Astrocyte (in vitro differentiated cells and primary cell): ENCODE measurements at places on chromosomes 2 and 18. TPM values are rescaled to one million over a fixed set of nuclear protein-coding genes. Genes with fewer than 3 reads are reported as not detected.

DNA sequence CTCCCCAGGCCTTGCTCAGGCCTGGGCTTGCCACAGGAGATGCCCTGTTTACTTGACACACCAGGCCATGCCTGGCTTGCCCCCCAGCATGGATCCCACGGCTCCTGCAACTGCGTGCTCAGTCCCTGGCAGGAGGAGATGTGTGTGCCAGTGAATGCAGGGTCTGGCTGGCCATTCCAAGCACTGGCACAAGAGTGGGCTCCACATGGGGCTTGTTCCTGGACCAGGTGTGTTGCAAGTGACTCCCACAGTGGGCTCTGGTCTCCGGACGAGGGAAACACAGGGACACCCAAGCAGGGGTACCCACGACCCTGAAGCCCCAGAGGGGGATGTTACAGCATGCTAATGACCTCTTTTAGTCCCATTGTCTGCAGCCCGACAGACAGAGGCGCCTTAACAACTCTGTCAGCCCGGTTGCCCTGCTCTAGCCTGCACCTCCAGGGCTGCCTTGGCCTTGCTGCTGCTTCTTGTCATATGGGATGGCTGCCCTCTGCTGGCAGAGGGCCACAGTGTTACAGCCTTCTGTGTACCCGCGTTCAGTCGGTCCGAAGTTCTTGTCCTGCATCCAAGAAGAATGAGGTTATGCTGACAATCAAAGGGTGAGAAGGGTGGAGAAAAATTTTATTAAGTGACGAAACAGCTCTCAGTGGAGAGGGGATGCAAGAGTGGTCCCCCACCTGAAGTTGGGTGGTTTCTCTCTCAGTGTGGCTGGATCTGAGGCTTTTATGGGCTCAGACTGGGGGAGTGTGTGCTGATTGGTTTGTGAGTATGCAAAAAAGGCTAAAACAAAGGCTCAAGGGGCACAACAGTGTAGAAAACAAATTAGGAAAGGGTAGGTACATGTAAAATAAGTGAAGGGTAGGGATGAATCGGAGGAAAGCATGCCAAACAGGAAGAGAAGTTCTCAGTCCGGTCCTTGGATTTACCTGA is 180.4 kb downstream of the MBD5 start:
- no peak for DNase-seq

DNA sequence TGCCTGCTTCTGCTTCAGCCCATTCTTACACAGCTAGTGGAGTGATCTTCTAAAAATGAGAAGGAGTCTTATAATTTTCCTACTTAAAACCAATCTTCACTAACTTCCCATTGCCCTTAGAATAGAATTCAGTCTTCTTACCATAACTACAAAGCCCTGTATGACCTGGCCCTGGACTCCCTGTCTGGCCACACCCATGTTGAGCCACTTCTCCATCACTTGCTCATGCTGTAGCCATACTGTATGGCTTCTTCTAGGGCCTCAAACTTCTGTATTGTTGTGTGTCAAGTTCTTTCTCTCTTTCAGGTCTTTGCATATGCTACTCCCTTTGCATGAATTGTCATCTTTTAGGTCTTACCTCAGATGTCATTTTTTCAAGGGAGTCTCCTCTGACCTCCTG is 11.2 kb downstream of the DGUOK start:
- no peak for DNase-seq

DNA sequence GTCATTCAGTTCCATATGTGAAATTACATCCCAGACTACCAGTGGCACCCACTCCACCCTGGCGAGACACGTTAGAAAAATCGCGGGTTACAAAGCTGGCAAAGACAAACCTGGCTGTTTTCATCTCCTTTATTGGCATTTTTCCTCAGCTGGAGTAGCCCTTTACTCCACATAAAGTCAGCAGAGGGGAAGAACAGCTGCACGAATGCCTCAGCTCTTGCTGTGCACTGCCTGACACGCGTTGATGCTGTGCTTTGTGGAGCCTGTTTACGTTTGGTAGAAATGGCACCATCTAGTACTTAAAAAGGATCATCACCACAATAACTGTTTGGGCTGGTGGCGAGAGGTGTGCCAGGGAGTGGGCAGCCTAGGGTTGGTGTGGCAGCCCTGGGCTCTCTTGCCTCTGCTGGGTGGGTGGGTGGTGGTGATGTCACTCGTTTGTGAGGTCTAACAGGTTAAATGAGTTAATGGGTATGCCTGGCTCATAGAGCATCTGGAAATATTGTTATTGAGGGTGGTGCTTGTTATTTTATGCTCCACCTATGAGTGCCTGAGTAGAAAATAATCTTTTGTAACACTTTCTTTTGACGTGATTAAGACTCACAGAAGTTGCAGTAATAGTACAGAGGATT is 16.4 kb downstream of the FARP2 start:
- no peak for DNase-seq

DNA sequence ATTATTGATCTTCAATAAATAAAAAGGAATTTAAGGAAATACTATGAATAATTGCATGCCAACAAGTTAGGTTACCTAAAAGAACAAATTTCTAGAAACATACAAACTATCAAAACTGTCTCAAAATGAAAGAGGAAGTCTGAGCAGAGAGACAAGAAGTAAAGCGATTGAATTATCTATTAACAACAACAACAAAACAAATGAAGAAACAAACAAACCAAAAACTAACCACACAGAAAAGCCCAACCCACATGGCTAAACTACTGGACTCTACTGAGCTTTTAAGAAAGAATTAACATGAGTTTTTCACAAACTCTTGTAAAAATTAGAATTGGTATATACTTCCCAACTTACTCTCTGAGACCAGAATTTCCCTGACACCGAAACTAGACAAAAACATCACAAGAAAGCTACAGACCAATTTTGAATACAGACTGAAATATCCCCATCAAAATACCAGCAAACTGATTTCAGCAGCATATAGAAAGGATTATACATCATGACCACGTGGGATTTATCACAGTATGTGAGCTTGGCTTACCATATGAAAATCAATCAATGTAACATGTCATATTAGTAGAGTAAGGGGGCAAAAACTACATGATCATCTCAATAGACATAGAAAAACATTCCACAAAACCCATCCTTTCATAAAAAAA is 16.6 kb upstream of the GALNT1 start:
- DNase-seq, result no peak

- no peak for DNase-seq
Measured at GRCh38 chr2:124804014-124804940, 779.2 kb downstream of the CNTNAP5 start.

- DNase-seq, result no peak
Measured at GRCh38 chr18:79782566-79783308, 15.0 kb upstream of the KCNG2 start.

GRCh38 chr18:22309191-22309590 is 108.5 kb downstream of the CTAGE1 start:
- DNase-seq, result peak; percentile 84

- DNase-seq, result no peak
Measured at GRCh38 chr18:998936-999335, 94.3 kb downstream of the ADCYAP1 start.

DNA sequence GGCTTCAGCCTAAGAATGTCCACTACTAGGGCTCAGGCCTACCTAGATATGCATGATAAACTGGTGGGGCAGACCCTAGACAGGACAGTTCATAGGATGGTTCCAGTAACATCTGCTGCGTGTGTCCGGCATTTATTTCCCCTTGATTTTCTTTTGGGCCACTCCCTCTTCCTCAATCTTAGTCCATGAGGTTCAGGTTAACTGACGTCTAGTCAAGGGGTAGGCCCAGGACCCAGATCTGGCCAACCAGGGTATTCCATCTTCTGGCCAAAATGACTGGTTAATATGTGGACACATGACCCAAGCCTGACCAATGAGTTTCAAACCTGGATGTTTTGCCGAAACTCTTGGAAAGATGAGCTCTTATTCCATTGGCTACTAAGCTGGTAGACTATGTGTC is 15.2 kb downstream of the TMEM247 start:
- DNase-seq, result no peak

DNA sequence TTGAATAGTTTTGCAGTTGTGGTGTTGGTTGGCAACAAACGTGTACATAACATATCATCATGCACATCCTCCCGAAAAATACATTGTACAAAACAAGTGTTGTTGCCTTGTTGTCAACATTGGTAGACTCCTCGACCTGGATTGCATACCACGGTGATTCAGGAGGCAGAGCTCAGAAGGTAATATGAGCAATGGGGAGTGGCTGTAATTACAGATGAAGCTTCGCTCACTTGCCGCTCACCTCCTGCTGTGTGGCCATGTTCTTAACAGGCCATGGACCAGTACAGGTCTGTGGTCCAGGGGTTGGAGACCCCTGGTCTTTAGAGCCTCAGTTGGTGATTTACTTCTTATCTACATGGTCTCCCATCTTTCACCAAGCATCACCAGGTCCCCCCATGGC is 1423.2 kb upstream of the NXPH2 start:
- no peak for DNase-seq

DNA sequence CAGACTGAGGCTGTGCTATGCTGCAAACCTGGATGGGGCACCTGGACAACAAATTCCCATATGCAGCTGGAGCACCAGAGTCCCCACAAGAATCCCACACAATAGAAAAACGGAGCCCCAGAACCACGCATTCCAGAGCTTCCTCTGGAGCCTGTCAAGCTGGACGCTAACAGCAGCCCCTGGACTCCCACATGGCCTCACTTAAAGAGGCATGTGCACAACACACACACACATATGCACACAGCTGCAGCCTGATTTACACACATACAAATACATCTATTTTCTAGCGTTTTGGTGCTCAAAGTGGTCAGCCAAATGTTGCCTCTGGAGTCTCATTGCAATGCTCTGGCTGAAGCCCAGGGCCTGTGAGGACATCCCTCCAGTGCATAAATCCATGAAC is 632.7 kb upstream of the ID2 start:
- no peak for DNase-seq

- DNase-seq, result peak; percentile 80
Measured at GRCh38 chr2:109604597-109604996, 9.2 kb downstream of the SEPTIN10 start.

DNA sequence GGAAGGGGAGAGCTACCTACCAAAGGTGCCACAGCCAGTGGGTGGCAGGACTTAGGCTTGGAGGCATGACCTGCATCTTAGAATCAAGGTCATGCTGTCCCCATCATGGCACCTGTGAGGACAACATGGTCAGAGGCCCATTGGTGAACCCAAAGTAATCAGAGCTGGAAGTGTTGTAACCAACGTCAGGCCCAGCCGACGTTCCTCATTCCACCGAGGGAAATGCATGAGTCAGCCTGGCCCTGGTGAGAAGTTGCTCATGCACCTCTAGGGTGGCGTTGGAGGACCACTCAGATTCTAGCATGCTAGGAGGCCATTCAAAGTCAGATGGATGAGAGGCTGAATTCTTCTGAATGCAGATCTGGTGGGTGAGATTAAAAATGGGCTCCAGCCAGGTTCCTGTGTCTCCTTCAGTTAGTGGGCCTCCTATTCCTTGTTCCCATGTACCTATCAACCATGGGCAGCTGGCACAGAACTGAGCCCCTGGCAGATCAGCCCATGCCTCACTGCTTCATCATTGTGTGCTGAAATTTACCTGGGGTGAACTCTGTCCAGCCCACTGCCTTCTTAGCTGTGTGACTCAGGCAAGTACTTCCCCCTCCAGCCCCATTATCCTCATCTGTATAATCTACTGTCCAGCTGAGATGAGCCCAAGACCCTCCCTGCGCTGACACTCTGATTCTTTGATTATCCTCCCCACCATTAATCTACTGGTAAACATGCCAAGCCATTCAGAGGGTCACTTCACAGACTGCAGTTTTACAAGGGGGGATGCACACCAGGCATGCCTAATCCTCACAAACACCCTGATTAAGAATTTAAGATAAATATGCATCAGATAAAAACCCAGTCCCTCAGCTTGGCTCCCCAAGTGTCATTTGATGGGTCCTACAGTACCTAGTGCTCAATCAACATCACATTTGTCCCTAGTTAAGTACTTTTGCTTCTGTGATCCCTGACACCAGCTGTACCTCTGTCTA is 14.0 kb downstream of the SLC14A2 start:
- peak; percentile 71 for DNase-seq

GRCh38 chr18:76405280-76405679 is 89.8 kb downstream of the ZNF516 start:
- DNase-seq, result no peak

DNA sequence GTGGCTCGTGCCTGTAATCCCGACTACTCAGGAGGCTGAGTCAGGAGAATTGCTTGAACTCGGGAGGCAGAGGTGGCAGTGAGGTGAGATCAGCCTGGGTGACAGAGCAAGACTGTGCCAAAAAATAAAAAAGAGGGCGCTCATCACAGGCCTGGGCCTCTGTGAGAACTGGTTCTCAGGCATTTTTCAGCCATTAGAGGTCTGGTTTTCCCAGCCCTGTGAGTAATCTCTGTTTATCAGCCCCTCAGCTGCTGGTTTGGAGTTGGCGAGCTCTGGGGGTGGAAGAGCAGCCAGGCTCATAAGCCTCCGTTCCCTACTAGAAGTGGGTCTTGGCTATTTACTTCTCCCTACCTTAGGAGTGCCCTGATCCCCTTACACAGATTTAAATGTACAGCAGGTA is 53.1 kb downstream of the CHRNA1 start:
- peak; percentile 76 for DNase-seq

DNA sequence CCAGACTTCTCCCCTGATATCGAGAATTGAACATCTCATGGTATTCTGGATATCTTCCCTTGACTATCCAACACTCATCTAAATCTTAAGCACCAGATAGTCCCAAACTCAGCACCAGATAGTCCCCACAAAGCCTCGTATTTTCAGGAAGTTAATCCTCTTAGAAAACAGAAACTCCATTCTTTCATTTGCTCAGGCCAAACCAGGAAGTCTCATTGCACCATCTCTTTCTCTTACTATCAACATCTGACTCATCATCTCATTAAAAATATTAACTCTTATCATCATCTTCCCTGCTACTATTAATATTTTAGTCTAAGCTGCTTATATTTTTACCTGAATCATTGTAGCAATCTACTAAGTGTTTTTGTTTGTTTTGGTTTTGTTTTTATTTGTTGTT is 286.4 kb downstream of the GALNT13 start:
- no peak for DNase-seq

DNA sequence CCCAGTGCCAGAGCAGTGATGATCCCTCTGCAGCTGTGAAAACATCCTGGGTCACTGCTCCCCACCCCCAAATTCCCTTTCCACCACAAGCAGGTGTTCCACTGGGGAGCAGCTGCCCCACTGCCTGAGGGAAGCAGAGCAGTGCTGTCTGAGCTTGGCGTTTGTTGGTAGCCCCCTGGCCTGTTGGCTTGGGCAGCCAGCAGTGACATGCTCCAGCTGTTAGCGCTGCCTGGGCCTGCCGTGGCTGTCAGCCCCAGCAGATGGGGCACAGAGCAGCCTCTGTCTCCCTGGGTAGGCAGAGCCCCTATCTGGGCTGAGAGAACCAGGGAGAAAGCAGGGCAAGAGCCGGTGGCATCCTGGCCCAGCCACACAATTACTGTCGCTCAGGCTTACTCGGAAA is 247.7 kb downstream of the GLI2 start:
- DNase-seq, result no peak

Gene YES1
- 63.0 and 68.2 TPM in 2 replicates for total RNA-seq

Gene SLC11A1
- not detected in 2 replicates for total RNA-seq

Gene GAREM2
- 2.2 and 4.2 TPM in 2 replicates for total RNA-seq

Gene UGT1A10
- not detected in 2 replicates for total RNA-seq

Gene GORASP2
- 116 and 127 TPM in 2 replicates for total RNA-seq

Gene TMEM247
- total RNA-seq, result not detected in 2 replicates

Gene CYP27C1
- 4.4 and 5.7 TPM in 2 replicates for total RNA-seq
